NCI-H460 (cell line): ENCODE measurements at places on chromosomes 1 and 21.
A peak's percentile ranks its signal among the peaks of the same experiment; 100 is the strongest.

DNA sequence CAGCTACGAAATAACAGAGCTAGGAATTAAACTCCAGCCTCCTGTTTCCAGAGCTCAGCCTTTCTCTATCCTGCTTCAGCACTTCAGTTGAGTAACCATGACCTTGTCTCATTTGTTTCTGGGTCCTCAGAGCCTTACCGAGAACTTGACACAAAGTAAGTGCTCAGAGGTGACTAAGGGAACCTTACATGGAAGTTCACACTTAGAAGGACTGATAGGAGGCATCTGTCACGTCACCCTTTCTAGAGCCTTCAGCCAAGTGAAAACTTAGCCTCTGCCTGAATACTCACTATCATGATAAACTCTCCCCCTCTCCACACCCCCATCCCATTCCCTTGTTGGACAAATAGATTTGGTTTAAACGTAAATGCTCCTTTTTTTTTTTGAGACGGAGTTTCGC, 9.8 kb upstream of the LUZP1 start:
- DNase-seq = no peak

DNA sequence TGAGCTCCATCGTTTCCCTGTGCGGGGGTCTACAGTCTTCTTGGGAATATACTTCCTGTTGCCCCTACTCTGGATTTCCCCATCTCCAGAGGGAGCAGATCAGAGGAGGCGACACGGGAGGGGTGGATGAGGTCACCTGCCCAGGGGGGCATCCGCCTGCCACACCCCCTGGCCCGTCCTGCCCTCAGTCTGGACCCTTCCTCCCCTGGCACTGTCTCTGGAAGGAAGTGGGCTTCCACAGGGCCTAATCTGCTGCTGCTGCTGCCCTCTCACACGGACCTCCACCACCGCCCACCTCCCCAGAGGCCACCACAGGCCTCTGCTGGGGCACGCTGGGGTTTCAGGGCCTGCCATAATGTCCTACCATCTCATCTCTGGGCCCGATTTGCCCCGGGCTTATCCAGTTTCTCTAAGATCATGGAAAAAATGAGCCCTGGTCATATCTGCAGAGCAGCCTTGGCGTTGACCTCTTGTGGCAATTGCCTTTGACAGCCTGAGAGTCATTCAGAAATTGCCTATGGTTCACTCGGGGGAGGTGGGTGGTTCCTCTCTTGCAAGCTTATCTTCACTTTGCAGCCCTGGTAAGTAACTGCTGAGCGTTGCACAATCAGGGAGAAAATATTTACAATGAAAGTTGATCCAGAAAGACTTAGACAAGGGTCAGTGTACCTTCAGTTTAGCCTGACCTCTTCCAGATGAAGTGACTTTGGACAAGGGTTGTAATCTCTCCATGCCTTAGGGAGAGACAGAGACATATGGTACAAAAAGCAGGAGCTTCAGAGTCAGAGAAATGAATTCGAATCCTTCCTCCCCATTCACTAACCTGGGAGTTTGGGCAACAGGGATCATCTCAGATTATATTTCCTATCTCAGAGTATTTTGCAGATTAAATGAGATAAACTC, 252.4 kb downstream of the TOMM20 start:
- no peak for DNase-seq

DNA sequence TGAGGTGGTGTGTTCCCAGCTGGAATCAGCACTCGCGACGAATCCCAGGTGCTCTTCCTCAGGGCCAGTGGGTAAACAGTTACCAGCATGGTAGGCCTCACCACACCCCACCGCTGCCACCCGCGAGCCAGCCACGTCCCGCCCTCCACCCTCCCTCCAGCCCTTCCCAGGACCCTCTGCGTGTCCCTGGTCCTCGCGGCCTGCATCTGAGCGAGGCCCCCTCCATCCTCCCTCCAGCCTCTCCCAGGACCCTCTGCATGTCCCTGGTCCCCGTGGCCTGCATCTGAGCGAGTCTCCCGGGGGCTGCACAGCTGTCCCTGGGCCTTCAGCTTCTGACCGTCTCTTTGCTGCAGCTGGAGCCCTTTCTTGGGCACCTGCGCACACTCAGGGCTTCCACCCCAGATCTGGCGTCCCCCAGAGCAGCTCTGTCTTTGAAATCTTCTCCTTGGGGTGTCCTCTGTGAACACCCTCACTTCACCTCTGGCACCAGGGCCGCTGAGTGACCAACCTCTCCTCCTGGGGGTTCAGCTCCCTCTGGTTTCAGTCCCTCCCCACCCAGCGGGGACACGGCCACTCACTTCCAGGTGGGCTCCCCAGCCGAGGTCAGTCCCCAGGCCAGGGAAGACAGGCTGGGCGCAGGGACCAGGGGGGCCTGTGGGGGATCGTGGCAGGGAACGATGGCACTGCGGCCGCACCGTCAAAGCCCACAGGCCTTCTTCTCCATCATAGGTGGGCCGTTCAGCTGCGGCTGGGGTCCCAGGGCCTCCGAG, 57.8 kb upstream of the COL6A2 start:
- DNase-seq = no peak

GRCh38 chr1:162696286-162696862, 64.1 kb downstream of the DDR2 start:
- DNase-seq = peak; percentile 63

DNA sequence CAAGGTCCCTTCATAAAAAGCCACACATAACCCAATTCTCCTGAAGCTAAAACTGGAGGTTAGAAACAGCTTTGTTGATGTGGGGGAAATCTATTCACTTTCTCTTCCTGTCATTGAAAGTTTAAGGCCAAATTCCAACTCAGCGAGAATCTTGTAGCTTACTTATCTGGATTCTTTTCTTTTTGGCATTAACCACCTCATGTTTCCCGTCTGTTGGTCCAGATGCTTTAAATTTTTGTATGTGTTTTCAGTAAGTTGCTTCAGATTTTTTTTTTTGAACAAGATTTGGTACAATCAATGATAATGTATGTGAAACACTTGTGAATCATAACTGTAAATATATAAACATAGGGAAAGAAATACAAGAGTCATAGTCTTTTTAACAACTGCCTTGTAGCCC, 33.7 kb upstream of the NEK7 start:
- peak; percentile 52 for DNase-seq

DNA sequence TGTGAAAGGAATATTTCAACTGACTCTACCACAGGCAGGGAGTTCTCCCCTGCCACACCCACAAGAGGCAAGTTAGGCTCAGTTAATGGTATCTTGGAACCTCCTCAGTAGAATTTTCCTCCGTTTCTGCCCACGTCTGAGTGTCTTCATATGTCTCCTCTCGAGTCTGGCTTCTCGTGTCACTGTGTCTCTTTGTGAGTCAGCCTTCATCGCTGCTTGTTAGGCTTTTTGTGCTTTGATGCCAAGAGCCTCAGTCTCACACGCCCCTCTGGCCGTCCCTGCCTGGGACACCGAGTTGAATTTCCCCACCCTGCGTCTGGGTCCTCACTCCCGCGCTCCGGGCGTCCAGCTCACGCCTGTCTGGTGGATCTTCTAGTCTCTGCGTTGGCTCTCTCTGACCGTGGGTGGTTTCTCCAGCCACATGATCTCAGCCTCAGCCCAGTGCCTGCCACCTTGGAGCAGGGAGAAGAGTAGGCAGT, 125.7 kb upstream of the GADD45A start:
- peak; percentile 18 for DNase-seq

DNA sequence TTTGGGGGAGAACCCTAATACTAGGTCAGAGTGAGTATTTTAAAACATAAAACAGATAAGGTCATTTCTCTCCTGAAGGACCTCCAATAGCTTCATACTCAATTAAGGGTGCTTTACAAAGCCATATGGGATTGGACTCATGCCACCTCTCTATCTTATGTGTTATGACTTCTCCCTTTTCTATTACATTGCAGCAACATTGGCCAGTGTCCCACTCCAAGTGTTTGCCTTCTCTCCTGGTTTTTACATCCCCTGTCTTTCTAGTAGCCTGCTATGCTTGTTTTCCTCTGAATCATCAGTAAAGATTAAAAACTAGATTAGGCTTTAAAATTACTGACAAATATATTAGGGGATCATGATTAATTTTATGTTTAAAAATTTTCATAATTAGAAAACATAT, 66.6 kb downstream of the SCMH1 start:
- no peak for DNase-seq

DNA sequence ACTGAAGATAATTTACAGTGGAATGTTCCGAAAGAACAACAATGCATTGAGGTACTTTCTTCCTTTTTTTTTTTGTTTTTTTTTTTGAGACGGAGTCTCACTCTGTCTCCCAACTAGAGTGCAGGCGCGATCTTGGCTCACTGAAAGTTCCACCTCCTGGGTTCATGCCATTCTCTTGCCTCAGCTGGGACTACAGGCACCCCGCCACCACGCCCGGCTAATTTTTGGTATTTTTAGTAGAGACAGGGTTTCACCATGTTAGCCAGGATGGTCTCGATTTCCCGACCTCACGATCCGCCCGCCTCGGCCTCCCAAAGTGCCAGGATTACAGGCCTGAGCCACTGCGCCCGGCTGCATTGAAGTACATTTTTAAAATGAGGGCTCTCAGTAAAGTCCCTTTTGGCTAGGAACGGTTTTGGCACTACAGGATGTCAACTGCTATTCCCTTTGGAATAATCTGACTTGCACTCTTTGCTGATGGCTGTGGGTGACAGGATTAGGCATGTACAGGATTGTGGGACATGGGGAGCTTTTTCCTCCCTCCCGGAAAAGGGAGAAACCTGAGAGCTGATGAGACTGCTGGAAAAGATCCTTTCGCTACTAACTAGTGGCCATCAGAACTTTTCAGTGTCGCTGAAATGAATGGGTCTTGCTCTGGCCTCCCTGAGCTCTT, 56.9 kb upstream of the EDEM3 start:
- DNase-seq = no peak

DNA sequence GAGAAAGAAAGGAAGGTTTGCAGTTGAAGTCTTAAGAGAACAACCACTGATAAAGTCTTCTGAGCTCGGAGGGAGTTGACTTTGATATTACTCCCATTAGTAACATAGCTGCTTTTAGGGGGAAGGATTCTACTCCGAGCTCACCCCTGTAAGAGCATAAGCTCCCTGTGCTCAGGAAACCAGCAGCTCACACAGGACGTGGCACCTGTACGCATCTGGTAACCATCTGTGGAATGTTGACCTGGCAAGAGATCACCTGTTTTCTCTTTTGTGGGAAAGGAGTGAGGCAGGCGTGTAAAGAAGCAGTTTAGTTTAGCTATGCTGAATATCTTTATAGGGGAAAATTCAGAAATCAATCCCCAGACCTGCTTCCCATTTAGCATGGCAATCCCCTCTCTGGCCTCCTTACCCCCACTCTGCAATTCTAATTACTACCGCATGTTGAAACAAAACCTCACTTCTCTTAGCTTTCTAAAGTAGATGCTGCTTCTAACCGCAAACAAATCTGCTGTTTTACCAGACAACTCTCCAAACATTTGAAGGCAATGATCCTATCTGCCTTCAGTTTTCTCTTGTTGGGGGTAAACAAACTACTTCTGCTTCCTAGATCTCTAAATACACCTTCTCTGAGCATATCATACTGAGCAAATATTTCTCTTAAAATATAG, 121.8 kb upstream of the KCNK1 start:
- no peak for DNase-seq

GRCh38 chr1:172178886-172179285, 241.6 kb upstream of the C1orf105 start:
- no peak for DNase-seq

DNA sequence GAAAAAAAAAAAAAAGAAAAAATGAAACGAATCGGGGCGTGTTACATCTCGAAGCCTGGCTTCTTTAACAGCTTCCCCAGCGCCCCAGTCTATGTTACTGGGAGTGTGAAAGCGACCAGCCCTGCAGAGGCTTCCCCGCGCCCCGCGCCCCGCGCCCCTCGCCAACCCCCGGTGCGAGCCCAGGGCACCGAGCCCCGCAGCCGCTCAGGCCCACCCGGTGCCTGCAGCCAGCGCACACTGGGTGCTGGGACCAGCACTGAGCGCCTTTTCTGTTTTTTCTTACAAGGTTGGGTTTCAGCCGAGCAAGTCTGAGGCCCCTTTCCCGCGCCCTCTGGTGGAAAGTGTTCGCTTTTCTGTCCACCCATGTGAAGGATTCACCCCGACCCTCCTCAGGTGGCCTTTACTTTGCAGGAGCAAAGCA, 42.1 kb upstream of the ZNF496 start:
- DNase-seq = peak; percentile 61

DNA sequence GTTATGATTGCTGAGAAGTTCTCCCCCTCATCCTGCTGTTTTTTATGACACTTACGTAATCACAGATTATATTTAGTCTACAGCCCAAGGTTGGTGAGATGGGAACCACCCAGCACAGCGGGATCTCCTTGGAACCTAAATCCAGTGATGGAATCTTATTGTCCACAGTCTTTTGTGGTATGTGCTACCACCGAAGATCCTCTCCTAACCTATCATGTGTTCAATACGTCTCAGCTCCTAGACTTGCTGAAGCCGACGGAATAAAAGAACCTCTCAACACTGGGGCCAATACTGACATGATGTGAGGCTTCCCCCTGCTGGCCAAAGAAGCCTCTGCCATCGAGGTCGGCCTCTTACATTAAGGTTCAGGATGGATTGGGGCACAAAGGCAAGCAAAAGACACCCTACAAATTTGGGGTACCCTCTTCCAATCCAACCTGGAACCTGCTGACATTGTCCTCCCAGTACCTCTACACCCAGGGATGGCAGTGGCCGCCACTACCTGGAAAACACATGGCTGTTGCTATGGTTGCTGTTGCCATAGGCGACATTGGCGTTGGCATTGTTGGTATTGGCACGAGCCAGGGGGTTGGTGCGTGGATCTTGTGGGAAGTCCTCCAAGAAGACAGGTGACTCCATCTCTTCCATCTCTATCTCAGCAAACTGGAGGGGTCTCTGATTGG, 19.4 kb upstream of the KIF21B start:
- peak; percentile 54 for DNase-seq

DNA sequence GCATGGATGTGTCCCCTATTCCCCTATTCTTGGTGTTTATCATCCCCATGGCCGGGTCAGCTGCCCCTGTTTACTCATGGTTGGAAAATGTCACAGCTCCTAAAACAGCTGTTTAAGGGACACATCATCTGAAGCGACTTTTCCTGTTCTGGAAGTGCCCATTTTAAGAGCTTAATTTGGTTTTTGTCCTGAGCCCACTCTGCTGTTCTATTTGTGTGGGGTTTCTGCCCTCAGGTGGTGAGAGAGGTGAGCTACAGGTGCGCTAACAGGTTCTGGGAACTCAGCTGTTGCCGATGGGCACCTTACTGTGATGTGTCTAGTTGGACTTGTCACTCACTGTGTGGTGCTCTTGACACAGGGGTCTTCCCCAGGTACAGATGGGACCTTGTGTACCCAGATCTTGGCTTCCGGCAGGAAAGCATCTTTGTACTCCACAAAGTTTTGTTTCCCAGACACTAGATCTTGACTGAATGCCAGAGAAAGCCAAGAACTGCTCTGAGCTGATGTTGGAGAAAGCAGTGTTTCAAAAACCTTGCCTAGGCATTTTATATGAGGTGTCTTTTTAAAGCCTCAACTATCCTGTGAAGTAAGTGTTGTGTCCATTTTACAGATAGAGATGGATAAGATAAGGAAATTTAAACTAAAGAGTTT, 59.0 kb upstream of the CD1D start:
- peak; percentile 63 for DNase-seq

DNA sequence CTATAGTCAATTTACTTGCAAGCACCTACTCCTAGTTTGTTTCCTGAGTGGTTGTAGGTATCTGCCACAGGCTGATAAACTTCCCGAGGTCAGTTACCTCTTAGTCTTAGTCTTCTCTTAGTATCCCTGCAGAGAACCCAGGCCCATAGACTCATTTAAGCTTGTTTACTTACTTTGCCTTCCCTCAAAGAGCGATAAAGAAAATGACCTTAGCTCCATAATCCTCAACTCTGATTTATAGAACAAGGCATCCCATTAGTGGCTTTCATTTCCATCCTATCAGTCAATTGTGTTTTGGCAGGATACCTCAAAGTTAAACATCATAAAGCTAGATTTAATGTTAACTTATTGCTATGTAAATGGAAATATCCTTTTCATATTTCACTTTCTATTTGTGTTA, 119.7 kb downstream of the UCHL5 start:
- no peak for DNase-seq
